ENCODE measurements at places on chromosomes 5 and 9. TPM values are rescaled to one million over a fixed set of nuclear protein-coding genes. Genes with fewer than 3 reads are reported as not detected.

The CPEB4 gene
- not detected for polyA plus RNA-seq

The GBGT1 gene
- 2.8 TPM for polyA plus RNA-seq

The AQP3 gene
- polyA plus RNA-seq, result 0.29 TPM

The AOPEP gene
- 11.8 TPM for polyA plus RNA-seq

The ACTBL2 gene
- polyA plus RNA-seq, result not detected

The POLK gene
- polyA plus RNA-seq, result 25.7 TPM

The WNK2 gene
- not detected for polyA plus RNA-seq

The C1QTNF2 gene
- not detected for polyA plus RNA-seq

The HRH2 gene
- not detected for polyA plus RNA-seq

The ECPAS gene
- polyA plus RNA-seq, result 7.2 TPM

The FCHSD1 gene
- polyA plus RNA-seq, result 8.5 TPM

The SPEF2 gene
- not detected for polyA plus RNA-seq

The RNF224 gene
- not detected for polyA plus RNA-seq

The UGT3A2 gene
- not detected for polyA plus RNA-seq

The SV2C gene
- not detected for polyA plus RNA-seq

The ROR2 gene
- not detected for polyA plus RNA-seq

The ANKRD34B gene
- not detected for polyA plus RNA-seq

The FBP2 gene
- polyA plus RNA-seq, result not detected

The C5orf47 gene
- not detected for polyA plus RNA-seq

The ACOT12 gene
- polyA plus RNA-seq, result not detected

The PCDHGA1 gene
- polyA plus RNA-seq, result not detected

The CARD6 gene
- 3.6 TPM for polyA plus RNA-seq

The SDHA gene
- 145 TPM for polyA plus RNA-seq

The C5orf52 gene
- polyA plus RNA-seq, result not detected

The PALM2AKAP2 gene
- polyA plus RNA-seq, result not detected

The TICAM2 gene
- 0.89 TPM for polyA plus RNA-seq

The NTRK2 gene
- polyA plus RNA-seq, result not detected

The BTNL8 gene
- polyA plus RNA-seq, result not detected

The HSPA9 gene
- 105 TPM for polyA plus RNA-seq

The PRXL2C gene
- 12.7 TPM for polyA plus RNA-seq

The PCAT7 gene
- polyA plus RNA-seq, result not detected

The LCN9 gene
- not detected for polyA plus RNA-seq

The ORM1 gene
- polyA plus RNA-seq, result not detected

The RLN2 gene
- 5.5 TPM for polyA plus RNA-seq

The TENT4A gene
- polyA plus RNA-seq, result 0.04 TPM

The LVRN gene
- not detected for polyA plus RNA-seq

The RNF180 gene
- polyA plus RNA-seq, result not detected

The TXNDC8 gene
- polyA plus RNA-seq, result not detected

The GRIA1 gene
- not detected for polyA plus RNA-seq

The C6 gene
- polyA plus RNA-seq, result not detected

The NR4A3 gene
- 3.3 TPM for polyA plus RNA-seq

The SLC46A2 gene
- polyA plus RNA-seq, result not detected

The TMC1 gene
- polyA plus RNA-seq, result not detected

The STING1 gene
- polyA plus RNA-seq, result 0.78 TPM

The MSANTD3 gene
- 3.8 TPM for polyA plus RNA-seq

The UBTD2 gene
- 4.2 TPM for polyA plus RNA-seq

The LCNL1 gene
- not detected for polyA plus RNA-seq

Data from naive B cell (primary cell).